ENCODE measurements at places on chromosomes 12 and 14.

DNA sequence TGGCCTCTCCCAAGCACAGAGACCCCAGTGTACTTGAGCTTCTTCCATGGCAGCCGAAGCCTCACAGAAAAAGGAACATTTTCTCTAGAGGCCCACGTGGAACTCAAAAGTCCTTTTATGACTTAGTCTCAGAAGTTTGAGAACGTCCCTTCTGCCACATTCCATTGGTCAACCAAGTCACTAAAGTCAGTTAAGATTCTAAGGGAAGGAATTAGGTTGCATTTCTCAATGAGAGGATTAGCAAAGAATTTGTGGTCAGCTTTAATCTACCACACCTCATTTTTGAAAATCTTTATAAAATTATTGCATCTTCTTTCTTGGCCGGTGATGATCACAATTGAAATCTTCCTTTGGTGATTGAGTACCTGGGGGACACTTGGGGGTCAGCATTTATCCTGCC, 279.9 kb upstream of the TBX3 start:
- no peak for DNase-seq

DNA sequence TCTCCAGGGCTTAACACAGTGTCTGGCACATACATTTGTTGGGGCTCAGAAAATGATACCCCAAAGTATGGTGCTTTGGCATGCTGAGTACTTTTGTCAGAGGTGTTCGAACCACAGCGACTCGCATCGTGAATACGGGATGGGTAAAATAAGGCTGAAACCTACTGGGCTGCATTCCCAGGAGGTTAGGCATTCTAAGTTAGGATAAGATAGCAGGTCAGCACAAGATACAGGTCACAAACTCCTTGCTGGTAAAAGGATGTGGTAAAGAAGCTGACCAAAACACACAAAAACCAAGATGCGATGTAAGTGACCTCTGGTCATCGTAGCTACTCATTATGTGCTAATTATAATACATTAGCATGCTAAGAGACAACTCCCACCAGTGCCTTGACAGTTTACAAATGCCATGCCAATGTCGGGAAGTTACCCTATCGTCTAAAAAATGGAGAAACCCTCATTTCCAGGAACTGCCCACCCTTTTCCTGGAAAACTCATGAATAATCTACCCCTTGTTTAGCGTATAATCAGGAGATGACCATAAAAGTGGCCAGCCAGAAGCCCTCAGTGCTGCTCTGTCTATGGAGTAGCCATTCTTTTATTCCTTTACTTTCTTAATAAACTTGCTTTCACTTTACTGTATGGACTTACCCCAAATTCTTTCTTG, 3.3 kb upstream of the AEBP2 start:
- no peak for DNase-seq

DNA sequence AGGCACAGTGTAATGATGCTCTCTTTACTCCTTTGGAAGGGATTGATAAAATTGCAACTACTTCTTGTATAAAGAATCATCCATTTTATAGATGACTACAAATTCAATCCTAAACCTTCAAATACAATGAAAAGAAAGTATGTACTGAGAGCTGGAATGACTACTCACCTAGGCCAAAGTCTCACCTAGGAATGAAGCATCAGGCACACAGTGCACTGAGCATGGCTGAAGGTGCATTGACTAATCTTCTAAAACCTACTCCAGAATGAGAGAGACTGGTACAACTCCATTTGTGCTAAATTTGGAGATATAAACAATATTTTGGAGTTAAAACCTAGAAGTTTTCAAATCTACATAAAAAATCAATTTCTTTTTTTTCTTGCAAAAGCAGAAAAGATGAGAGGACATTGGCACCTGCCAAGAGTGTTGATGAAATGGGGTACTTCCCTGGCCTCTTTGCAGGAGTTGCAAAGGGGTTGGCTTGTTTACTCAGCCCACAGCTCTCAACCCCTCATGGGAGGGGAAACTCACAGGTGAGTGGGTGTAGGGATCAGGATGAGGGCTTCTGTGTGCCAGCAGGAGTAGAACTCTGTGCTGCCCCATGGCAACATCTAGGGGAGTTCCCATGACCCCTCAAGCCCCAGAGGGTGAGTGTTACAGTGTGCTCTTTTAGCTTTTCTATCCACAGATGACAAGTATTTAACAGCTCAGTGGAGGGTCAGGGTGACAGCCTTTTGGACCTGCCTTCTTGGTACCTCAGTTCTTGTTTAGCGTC, 31.3 kb downstream of the CLECL1 start:
- no peak for DNase-seq

DNA sequence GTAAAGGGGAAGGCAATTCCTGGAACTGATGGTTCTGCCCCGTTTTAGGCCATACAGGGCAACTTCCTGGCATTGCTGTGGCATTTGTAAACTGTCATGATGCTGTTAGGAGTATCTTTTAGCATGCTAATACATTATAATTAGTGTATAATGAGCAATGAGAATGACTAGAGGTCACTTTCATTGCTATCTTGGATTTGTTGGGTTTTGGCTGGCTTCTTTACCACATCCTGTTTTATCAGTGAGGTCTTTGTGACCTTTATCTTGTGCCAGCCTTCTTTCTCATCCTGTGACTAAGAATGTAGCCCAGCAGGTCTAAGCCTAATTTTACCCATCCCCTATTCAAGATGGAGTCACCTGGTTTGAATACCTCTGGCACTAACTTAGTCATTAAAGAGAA, 51.2 kb downstream of the TESPA1 start:
- no peak for DNase-seq

GRCh38 chr12:82862069-82862841, 175.5 kb downstream of the TMTC2 start:
- DNase-seq, result no peak

DNA sequence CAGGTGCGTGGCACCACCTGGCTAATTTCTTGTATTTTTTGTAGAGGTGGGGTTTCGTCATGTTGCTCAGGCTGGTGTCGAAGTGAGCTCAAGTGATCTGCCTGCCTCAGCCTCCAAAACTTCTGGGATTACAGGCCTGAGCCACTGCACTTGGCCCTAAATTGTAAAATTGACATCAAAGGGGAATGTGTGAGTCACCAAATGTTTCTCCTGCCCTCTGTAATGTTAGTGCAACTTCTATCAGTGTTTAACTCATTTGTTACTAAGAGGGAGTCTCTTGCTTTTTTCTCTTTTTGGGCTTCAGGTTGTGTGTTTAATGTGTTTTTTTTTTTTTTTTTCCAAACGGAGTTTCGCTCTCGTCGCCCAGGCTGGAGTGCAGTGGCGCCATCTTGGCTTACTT, 2.3 kb downstream of the TULP3 start:
- no peak for DNase-seq

GRCh38 chr12:121167232-121167820, 34.6 kb downstream of the P2RX7 start:
- no peak for DNase-seq

DNA sequence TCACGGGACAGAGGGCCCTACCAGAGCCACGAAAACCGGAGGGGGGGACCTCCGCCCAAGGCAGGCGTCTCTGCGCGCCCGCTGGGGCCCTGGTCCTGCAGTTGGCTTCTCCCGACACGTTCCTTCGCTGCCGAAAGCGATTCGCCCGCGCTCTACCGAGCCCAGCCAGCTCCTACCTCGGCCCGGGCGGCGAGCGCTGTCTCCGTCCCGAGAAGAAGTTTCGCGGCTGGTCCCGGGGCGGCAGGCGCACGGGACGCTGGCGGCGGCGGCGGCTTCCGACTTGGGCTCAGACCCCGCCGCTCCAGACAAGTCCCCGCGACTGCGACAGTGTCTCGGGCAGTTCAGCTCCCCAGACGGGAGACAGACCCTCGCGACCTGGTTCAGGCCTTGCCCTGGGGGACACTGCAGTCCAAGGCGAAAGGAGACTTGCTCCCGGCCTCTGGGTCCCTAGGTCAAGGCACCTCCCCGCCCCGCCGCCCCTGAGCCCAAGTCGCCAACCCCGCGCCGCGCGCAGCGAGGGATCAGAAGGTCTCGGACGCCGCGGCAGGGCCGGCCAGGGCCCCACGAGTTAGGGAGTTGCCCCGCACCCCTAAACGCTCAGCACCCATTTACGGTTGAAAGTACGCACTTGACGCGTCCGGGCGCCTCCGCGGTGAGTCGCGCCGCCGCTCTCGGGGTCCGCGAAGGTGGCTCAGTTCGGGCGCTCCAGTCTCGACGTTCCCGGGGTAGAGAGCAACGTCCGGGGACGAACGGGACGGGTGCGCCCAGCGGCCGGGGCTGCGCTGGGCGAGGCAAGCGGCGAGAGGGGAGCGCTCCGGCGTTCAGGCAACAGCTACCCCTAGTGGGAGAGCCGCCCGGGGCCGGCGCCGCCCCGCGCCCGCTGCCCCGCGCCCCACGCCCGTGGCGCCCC, 1.4 kb upstream of the DIO3 start:
- peak; percentile 70 for DNase-seq

DNA sequence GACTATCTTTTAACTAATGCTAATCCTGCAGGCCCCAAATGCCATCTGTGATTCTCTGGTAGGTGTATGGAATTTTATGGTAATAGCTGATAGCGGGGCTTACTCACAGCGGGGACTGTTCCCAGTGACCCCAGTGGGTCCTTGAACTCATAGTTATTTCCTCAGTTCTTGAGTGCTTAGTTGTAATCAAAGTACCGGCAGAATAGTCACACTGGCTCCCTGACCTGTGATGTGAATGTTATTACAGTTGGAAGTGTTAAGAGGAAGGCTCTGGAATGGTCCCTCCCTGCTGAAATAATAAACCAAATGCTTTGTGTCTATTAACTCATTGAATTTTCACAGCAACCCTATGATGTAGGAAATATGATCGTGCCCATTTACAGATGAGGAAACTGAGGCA, 78.3 kb downstream of the NDUFA12 start:
- DNase-seq, result no peak

- no peak for DNase-seq
Measured at GRCh38 chr14:61736751-61737150, 25.5 kb upstream of the SNAPC1 start.

GRCh38 chr12:132026061-132026795, 76.5 kb downstream of the EP400 start:
- no peak for DNase-seq

- no peak for DNase-seq
Measured at GRCh38 chr12:120940006-120940405, 35.8 kb upstream of the SPPL3 start.

DNA sequence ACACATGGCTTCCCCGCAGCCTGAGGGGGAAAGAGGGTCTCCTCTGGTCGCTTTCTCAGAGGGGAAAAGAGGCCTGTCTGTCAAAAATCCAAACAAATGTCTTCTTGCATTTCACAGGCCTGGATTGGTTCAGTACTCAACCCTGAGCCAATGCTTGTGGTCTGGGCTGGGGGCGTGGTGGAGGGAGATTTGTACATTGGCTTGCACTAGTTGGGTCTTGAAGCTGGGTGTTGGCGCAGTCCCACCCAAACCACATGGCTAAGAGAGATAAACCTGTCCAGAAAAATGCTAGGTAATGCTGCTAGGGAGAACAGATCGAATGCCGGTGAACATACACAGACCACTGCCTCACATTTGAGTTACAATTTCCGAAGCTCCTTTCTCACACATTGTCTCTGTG, 461.6 kb downstream of the MED13L start:
- no peak for DNase-seq

DNA sequence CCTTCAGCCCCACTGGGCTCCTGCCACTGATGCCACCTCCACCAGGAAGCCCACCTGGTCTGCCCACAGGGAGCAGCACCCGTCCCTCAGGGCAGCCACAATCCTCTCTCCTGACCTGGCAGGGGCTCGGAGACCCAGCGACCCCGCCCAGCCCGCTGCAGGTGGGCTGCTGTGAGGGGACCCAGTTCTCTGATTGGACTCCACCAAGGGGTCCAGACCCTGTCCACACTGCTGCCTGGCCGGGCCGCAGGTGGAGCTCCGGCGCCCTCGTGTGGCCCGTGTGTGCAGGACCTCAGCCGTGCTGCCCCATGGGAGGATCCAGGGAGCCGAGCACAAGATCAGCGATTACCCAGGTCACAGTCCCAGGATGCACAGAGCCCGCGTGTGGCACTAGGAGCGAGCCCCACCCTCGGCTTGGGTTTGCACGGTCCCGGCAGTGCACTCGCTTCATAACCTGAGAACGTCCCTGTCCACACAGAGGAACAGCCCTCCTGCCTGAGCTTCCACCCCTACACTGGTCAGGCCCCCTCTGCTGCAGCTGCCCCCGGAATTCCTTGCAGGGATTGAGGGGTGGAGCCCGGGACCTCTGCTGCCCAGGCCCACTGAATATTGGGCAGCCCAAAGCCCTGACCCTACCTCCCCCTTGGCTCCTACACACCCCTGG, 35.4 kb upstream of the TMEM179 start:
- DNase-seq, result peak; percentile 91

GRCh38 chr14:35342489-35343010, 50.4 kb downstream of the PSMA6 start:
- no peak for DNase-seq

GRCh38 chr14:63286071-63286470, 32.7 kb downstream of the GPHB5 start:
- DNase-seq, result no peak

- no peak for DNase-seq
Measured at GRCh38 chr14:102824832-102825231, 47.6 kb downstream of the TRAF3 start.

GRCh38 chr14:64746298-64747250, 42.4 kb downstream of the PLEKHG3 start:
- no peak for DNase-seq

DNA sequence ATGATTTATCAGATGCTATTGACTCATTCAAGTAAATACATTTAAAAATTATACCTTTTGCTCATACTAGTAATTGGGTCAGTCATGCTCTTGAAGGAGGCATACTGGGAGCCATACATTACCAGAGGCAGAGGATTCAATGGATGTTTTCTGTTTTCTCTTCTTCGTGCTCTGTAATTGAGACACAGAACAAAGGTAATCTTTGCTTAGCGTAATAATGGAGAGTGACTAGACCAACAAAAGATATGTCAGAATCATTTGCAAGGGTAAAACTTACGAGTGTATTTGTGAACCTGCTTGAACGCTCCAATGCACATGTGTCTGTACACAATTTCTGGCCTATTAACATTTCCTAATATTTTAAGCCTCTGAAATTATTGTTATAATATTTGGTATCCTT, 296.4 kb downstream of the FOXG1 start:
- peak; percentile 87 for DNase-seq

- DNase-seq, result no peak
Measured at GRCh38 chr14:106055289-106055688, 528.9 kb downstream of the TMEM121 start.

DNA sequence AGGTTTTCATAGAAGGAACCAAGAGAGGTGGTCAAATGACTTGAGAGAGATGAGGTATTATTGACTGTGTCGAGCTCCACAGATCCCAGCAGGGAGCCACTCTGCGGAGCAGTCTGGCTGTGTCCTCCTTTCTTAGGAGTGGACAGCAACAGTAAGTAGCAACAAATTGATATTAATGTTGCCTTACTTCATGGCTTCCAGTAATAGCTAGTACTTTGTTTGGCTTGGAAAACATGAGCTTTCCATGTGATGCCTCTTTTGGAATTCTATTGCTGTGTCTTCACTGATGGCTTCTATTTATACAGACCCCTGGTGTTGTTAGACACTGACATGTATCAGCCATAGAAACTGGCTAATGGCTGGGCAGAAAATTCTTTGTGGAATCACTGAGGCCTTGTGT, 531.2 kb upstream of the CCDC196 start:
- no peak for DNase-seq

DNA sequence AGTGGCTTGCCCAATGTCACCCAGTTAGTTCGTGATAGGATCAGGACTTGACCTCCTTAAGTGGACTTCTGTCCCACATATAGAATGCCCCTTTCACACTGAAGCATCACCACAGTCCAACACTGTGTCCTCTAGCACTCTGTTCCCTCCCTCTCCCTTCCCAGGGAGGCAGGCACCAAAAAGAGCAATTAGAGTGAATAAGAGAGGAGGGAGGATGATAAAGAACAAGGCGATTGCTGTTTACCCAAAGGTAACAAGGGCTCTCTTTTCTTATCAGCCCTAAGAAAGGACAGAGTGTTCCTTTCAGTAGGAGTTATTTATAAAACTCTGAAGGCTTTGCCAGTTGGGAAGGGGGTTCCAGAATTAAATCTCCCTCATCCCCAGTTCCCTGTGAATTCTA, 192.7 kb upstream of the ATP2B1 start:
- DNase-seq, result no peak
